Stimulated activated CD4-positive, alpha-beta T cell treated with anti-CD3 and anti-CD28 coated beads, Interleukin-2, amount 100 ng/mL, for 4 hours (primary cell): ENCODE measurements at places on chromosomes 7 and 10.
A peak's percentile ranks its signal among the peaks of the same experiment; 100 is the strongest.

GRCh38 chr7:127782654-127783559 lies 130.9 kb downstream of the SND1 start:
- no peak for DNase-seq

DNA sequence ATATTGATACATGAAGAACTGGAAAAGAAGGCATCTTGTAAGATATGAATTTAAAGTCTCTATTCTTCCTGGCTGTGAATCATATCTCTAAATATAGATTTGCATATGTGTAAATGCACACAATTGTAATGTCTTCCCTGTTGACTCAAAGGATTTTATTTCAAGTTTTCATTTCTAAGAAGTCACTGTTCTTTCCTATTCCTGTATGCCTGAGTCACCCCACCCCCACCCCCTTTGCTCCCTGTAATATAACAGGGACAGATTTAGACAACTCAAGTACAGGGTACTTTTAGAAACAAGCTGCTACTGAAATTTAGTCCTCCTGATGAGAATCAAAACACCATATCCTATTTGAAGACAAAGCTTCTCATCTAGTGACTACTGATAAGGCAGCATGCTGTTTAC lies 43.0 kb upstream of the HECTD2 start:
- no peak for DNase-seq

- no peak for DNase-seq
Measured at GRCh38 chr7:30765408-30765807, 5.8 kb upstream of the MINDY4 start.

GRCh38 chr10:131475043-131475442 lies 163.5 kb upstream of the TCERG1L start:
- DNase-seq = no peak

DNA sequence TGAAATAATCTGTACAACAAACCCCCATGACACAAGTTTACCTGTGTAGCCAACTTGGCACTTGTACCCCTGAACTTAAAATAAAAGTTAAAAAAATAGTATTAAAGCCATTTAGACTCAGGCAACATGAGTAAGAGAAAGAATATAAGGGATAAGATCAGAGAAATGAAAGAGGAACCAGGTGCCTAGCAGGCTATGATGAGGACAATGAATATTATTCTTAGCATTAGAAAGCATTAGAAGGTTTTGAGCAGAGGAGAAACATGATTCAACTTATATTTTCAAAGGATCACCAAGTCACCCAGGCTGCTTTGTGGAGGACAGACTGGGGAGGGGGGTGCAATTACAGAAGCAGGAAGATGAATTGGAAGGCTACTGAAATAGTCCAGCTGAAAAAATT lies 48.1 kb upstream of the TES start:
- DNase-seq = no peak

GRCh38 chr10:12833451-12833850 lies 168.1 kb downstream of the CCDC3 start:
- DNase-seq = no peak

DNA sequence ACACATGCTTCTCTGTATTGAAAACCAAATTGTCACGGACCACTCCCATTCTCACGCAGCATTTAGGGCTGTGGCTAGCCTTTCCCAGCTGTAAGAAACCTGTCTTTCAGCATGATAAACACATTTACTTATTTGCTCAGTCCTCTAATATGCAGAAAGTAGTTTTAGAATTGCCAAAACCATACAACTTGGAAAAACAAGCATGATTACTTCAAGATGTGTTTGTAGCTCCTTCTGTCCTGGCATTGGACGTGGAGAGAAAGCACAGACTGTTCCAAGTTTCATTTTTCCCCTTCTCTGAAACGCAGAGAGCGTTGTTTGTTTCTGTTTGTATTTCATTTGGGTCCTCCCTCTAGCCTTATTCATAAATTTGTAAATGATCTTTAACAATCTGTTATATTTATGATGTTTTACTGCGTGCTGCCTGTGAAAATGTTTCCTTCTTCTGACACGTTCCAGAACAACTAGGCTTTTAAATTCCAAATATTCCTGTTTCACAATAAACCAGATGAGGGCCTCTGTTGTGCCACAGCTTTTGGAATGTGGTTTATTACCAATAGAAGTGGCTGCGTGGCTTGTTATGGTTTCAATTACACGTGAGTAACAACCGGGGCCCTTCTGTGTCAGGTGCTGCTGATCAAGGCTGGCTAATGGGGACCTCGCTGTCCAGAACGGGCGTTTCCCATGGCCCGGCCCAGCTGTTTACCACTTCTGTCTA lies 26.1 kb downstream of the MNX1 start:
- DNase-seq = no peak

DNA sequence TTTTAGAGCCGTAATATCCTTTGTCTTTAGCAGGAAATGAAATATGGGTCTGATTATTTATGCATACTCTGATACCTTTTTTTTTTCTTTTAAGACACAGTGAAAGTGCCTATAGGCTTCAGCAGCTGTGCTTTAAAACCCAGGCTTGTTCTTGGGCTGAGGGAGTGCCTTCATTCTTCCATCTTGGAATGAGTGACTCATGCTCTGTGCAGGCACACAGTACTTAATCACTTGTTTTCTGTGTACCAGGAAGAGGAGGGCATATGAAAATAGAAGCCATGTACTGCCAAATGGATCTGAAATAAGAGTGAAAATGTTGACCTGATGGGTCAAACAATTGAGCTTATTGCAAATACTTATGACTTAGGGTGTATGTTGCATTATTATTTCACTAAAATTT lies 12.0 kb downstream of the INPP5F start:
- DNase-seq = peak; percentile 17

- no peak for DNase-seq
Measured at GRCh38 chr7:123154231-123154860, 45.4 kb downstream of the SLC13A1 start.

- DNase-seq = no peak
Measured at GRCh38 chr7:127768241-127768640, 116.2 kb downstream of the SND1 start.

DNA sequence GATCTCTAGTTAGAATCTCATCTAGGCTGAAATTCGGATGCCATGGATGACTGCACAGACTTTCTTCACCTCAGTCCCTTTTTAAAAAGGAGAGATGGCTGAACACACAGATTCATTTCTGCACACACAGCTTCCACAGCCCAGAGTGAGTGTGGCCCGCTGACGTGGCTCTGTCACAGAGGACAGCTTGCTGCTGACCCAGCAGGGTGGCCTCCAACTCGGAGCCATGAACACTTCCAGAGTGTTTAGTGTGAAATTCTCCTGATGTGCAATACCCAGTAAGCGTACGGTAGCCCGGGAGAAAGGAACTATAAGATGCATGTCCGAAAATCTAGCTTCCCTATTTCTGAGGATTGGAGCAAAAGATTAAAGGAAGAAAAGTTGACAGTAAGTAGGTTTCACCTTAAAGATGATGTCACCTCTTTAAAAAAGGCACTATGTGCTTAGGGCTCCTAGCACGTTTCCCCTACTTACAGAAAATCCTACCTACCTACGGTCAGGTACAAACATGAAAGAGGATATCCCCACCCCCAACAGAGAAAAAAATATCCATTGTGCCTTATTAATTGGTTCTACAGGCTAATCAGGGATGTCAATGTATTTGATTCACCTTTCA lies 162.2 kb downstream of the RAPGEF5 start:
- DNase-seq = no peak

GRCh38 chr10:97770255-97770654 lies 1.5 kb downstream of the SFRP5 start:
- no peak for DNase-seq

DNA sequence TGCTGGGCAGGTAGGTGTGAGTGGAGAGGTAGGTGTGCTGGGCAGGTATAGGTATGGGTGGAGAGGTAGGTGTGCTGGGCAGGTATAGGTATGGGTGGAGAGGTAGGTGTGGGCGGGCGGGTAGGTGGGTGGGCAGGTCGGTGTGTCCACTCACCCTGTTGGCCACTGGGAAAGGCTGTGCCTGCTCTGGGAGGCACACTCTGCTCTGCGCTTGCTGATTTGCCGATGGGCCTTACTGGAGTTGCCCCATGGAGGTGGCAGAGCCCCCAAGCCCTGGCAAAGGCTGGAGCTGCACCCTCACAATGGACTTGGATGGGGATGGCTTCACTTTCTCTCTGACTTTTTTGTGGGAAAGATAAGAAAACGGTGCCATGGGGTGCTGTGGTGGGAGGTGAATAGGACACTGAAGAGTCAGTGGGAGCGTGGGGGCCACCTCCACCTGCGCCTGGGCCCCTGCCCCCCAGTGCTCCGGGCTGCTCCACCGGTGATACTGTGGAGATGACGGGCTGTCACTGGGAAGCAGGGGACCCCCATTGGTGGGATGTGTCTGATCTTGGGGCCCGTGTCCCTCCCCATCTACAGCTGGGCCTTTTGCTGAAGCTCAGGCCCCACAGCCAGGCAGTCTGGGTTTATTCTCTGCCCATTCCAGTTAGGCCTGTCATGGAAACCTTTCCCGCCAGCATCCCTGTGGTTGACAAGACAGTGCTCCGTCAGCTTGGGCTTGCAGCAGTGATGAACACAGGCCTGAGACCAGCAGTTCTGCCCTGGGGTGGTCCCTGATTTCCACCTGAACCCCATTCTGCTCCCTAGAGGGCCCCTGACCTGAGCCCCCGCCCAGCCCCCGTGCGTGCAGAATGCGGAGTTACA lies 75.0 kb downstream of the NKX6-2 start:
- no peak for DNase-seq

- DNase-seq = no peak
Measured at GRCh38 chr7:149281508-149282330, 19.7 kb downstream of the ZNF783 start.

DNA sequence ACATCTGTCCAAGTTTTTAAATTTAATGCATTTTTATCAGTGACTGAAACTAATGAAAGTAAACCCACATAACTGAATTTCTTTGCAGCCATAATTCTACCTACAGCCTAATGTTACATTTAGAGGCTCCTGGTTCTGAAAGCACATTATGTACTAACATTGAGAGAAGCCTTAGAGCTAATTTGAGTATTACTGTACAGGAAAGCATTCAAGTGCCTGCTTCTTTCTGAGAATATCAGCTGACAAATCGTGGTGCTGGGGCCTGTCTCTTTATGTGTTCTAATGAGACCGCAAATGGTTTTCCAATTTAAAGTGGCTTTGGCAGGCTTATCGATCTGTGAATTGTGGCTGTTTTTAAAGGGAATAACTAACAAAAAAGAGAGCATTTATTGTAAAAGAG lies 32.3 kb upstream of the DGKB start:
- no peak for DNase-seq

DNA sequence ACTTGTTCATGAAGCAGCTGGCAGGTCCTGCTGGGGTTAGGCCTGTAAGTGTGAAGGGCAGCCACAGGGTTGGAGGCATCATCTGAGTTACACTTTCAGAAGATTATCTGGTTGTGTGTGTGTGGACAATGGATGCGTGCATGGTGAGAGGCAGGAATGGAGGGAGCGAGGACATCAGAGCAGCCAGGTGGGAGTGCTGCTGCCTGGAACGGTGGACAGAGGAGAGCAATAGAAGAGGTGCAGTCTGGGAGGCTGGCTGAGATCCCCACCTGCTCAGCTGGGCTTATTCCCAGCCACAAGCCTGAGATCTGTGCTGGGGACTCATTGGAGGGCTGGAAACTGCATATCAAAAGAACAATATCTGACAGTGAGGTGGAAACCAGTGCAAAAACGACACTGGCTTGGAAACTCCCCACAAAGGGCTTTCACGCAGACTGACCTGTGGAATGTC lies 17.9 kb downstream of the ZNF488 start:
- no peak for DNase-seq

GRCh38 chr10:11551916-11552602 lies 59.4 kb downstream of the USP6NL start:
- no peak for DNase-seq

GRCh38 chr7:128381161-128381821 lies 19.8 kb upstream of the PRRT4 start:
- no peak for DNase-seq

GRCh38 chr7:142709921-142710320 lies 39.4 kb upstream of the PRSS1 start:
- DNase-seq = no peak

GRCh38 chr7:158828133-158829020 lies 932 bp downstream of the ESYT2 start:
- DNase-seq = no peak

GRCh38 chr7:576524-577277 lies 57.1 kb upstream of the PDGFA start:
- no peak for DNase-seq

DNA sequence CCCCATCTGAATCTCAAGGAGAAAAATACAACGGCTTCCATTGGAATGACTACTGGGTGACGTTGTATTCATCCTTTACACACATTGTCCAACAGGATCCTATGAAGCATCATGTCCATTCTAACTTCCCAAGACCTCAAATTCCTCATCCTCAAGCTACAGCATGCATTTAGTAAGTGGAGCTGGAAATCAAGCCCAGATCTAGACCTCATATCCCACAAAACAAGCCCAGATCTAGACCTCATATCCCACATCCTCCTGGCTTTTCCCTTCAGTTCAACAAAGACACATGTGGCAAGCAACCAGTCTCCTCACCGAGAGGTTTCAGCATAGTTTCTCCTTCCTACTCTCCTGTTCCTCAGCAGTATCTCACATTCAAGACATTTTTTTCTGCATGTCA lies 12.2 kb downstream of the IGF2BP3 start:
- no peak for DNase-seq

DNA sequence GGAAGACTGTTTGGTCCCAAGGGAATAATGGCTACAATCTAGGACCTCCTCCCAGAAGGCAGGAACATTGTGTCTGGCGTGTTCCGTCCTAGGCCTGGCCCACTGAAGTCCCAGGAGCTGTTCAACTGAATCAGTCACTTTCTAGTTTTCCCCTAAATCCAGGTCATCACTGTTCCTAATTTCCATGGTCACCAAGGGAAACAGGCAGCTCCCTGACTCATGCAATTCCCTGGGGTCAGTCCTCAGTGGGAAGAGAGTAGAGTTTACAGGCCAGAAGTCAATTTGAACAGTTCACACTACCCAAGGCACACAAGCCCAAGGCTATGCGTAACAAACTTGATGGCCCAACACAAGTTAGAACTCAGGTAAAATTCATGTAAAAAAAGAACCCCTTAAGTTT lies 44.0 kb downstream of the CREB3L2 start:
- no peak for DNase-seq

DNA sequence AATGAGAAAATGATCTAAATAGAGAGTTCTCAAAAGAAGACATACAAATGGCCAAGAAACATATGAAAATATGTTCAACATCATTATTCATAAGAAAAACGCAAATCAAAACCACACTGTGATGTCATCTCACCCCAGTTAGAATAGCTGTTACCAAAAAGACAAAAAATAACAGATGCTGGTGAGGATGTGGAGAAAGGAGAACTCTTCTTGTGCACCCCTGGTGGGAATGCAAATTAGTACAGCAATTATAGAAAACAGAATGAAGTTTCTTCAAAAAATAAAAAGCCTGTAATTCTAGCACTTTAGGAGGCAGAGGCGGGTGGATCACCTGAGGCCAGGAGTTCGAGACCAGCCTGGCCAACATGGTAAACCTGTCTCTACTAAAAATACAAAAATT lies 199.3 kb downstream of the PARD3 start:
- no peak for DNase-seq

DNA sequence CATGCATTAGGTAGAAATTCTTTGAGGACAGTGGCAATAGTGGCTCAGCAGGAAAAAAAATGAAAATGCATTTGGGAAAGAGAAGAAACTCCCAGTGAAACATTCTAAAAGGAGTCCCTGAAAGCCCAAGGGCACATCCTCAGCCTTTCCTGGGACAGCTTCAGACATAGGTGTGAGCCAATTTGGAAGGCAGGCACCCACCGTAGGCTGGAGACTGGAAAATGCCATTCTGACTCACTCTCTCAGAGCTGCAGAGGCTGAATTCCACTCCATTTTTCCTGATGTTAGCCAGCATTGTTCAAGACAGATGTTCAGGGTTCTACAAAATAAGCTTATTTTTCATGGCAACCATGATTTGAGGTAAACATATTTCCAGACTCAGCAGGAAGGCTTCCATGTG lies 379.0 kb upstream of the FZD8 start:
- DNase-seq = no peak
